ENCODE measurements at places on chromosomes 6 and 20.

- peak; percentile 87 for DNase-seq
Observed at GRCh38 chr6:98957450-98957849, 9.7 kb upstream of the FBXL4 start.

DNA sequence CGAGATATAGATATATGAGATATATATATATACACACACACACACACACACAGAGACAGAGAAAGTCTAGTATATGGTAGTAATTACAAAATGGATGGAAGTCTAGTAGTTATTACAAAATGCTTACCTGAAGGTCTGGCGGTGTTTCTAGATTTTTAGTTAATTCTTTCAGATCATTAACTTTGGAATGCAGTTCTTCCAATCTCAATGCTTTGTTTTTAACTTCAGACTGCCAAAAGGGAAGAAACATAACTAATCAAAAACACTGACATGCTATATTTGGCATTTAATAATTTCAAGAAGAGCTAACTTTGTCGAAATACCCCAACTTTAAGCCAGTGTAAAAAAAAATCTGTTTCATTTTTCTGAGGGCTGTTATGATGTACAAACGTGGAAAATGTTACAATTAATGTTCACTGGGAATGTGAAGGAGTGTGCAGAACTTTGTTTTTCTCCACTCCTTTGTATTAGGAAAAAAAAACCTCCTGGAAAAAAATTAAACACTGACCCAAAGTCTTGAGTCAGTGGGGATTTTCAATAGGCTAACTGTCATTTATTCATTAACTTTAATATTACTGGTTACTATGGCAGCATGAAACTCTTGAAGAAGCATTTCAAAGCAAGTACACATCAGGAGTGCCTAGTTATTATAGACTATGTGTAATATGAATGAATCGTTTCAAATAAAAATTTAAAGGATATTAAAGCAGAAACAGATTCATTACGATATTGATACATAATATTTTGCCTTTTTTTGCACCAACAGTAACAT is 232.9 kb downstream of the SYNE1 start:
- DNase-seq = no peak

DNA sequence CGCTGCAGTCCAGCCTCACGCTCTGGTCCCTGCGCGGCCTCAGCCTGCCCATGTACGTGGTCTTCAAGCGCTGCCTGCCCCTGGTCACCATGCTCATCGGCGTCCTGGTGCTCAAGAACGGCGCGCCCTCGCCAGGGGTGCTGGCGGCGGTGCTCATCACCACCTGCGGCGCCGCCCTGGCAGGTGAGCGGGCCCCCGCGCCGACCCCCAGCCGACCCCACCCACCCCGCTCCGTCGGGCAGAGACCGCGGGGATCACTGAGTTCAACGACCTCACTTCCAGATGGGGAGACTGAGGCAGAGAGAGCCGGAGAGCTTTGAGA is 545 bp downstream of the SLC35D3 start:
- DNase-seq = no peak

- DNase-seq = no peak
Observed at GRCh38 chr20:34915749-34916455, 39.5 kb downstream of the ACSS2 start.

DNA sequence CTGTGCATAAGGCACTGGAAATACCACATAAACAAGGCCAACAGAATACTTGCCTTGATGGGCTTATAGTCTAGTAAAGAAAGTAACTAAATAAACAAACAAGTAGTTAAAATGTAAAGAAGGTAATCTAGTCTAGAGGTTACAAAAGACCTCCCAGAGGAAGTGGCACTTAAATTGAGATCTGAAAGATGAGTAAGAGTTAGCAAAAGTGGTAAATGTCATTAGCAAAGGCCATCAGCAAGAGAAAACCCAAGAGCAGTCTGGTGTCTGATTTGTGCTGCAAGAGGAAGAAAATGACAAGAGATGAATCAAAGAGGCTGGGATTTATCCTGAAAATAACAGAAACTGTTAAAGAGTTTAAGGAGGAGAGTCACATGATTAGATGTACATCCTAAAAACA is 96.6 kb upstream of the SMLR1 start:
- no peak for DNase-seq

DNA sequence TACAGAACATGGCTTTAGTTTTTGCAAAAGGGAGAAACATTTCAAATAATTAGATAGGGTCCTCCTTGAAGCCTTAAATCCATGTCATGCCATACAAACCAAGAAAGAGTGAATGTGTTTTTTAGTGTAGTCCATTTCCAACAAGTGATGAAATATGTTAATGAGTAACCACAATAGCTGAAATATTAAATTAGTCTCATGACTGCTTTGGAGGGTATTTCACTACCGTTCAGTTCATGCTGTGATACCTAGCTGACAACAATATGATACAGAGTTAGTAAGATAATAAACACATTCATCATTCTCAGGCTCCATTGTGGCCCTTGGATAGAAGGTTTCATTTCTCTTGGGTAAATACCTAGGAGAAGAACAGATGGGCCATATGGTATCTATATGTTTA is 5.8 kb upstream of the ID4 start:
- DNase-seq = no peak

DNA sequence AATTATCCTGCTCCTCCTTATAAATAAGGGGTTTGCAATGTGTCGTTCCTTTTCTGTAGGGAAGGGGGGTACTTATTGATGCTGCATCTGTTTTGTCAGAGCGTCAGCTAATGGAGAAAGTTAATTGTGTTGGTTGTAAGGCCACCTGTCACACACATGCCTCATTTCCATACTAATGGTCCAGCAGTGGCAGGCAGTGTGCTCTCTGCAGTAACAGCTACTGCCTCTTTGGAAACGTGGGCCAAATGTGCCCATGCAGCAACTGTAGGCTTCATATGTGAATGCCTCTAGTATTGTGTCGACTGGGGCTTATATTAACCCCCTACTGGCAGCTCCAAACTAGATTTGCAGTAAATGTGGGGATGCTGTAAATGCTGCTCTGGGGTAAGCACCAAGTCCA is 56.3 kb upstream of the OLIG3 start:
- no peak for DNase-seq

DNA sequence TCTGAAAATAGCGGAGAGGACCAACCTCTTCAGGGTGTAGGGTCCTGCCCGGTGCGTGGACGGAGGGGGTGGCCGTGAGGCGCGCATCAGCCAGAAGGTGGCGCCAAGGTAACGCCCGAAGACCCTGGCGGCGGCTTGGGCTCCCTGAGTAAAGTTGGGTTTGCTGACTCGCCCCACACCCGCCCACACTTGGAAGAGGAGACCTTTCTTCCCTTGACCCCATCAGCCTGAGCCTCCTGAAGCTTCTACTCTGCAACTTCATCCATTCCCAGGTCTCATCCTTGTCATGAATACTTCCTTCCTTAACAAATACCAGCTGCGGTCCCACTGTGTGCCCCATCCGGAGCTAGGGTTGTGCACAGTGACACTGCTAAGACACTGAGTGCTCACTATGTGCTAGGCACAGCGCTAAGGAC is 14.6 kb downstream of the CD40 start:
- DNase-seq = peak; percentile 65

- no peak for DNase-seq
Observed at GRCh38 chr6:5854899-5855298, 151.8 kb downstream of the NRN1 start.

GRCh38 chr6:10101551-10102252 is 313.2 kb downstream of the TFAP2A start:
- no peak for DNase-seq

DNA sequence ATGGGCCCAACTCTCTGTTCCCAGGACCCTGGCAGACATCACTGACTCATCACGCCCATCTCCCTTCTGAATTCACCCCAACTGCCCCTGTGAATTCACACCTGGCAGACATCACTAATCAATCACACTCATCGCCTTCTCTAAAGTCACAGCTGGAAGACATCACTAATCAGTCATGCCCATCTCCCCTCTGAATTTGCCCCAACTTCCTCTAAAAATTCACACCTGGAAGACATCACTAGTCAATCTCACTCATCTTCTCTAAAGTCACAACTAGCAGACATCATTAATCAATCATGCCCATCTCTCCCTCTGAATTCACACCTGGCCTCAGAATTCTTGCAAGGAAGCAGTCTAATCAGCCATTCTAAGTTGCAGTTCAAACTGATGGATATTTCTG is 111.1 kb downstream of the FOXA2 start:
- no peak for DNase-seq

- DNase-seq = peak; percentile 80
Observed at GRCh38 chr6:27280064-27280539, 32.0 kb downstream of the POM121L2 start.

DNA sequence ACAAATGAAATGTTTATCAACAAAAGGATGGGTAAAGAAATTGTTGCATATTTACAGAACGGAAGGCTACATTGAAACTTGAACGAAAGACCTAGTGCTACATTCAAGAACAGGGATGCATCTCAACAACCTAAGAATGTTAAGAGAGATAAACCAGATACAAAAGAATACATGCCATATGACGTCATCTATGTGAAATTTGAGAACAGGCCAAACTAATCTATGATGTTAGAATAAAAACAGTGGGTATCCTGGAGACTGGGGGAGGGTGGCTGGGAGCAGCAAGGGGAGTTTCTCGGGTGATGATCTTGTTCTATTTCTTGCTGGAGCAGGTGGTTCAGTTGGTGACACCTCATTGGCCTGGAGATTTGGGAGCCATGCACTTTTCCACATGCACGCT is 81.5 kb downstream of the SULF2 start:
- DNase-seq = no peak

GRCh38 chr6:64786736-64787135 is 920.3 kb downstream of the EYS start:
- no peak for DNase-seq

GRCh38 chr20:60058879-60059278 is 100.7 kb downstream of the CDH26 start:
- DNase-seq = no peak

DNA sequence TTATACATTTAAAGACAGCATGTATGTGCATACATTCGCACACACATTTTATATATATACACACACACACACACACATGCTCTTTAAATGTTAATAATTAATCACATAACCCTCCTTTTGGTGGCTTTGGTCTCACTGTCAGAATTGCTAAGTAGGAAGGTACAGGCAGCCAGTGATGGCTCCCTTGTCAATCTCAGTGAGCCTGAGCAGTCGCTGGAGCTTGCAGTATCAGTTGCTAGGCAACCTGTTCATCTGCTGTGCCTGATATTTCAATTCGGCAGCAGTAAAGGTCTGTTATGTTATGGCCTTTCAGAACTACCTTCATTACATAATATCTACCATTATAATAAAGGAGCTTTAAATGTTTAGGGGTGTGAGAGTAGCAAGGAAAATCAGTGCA is 374.3 kb downstream of the LMBRD1 start:
- DNase-seq = no peak

- peak; percentile 4 for DNase-seq
Observed at GRCh38 chr6:79028641-79029314, 49.3 kb downstream of the PHIP start.

DNA sequence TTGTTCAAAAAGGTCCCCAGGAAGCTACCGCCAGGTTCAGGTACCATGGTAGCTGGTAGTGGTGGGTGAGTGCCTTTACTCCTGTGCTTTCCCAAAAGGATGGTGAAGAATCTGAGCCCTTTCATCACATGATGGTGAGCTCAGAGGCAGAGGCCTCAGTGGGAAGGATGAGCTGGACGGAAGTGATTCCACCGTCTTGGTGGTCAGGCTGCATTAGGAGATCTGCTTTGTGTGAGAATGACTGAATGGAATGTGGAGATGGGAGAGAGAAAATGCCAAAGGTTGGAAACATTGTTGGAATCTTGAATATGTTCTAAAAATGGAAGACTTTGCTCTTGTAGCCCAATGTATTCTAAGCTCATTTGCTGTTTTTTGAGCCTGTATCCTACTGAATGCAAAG is 108.1 kb upstream of the SCP2D1 start:
- peak; percentile 25 for DNase-seq

DNA sequence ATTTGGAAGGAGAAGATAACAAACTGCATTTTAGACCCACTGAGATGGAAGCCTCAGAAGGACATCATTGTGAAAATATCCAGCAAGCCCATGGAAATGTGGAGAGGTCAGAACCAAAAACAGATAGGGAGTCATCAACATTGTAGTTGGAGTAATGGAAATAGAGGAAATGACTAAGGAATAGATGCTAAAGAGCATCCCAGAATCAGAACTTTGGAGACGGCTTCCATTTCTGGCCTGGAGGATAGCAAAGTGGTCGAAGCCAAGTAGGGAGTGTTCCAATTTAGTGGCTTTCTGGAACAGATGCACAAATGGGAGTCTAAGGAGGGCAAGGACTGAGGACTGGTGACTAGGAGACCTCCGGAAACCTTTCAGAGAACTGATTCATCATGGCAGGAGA is 3.6 kb downstream of the BEND6 start:
- no peak for DNase-seq

DNA sequence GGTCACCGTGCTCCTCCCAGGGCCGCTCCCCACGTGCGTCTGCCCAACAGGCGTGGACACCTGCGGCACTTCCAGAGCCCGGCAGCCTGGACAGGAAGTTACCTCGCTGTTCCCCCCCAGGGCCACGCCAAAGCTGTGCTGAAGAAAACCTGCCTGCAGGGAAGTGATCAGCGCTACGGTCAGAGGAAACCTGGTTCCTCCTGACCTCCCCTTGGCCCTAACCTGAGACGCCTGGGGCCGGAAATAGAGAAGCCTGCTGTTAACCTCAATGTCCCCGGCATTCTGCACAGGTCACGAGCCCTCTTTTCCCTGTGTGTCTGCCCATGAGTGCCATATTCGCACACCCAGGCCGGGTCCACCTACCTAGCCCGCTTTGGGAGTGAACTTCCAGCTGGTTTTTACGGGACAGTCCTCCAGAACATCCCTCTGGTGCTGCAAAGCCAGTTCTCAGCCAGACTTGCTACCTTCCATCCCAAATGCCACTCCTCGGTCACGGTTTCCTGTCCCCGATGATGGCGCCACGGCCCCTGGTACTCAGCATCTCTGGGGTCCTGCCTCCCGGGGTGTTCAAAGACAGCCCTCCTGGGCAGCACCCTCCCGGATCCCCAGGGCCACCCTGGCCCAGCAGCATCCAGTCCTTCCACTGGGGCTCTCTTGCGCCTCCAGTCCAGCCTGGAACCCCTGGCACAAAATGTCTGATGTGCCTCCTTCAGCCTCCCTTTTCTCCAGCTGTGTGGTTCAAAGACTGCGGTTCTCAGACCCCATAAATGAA is 12.0 kb upstream of the IRF4 start:
- no peak for DNase-seq

- DNase-seq = no peak
Observed at GRCh38 chr6:92507552-92507951, 911.8 kb downstream of the EPHA7 start.

All from COLO829 (cell line).